ENCODE measurements at places on chromosomes 12 and 14.

DNA sequence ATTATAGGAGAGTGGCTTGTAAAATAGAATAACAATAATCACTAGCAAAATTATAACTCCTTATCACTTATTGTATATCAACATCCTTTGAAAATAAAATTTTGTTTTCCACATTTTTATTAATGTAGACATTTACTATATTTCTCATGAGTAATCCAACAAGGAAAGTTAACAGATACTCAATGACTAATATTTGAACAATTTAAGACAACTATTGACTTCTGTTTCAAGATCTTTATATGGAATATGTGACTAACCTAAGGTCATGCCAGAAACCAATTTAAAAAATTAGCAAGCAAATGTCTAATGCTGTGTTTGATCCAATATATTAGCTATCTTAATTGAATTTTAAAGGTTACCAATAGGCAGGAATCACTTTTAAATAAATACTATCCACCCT is 638.5 kb upstream of the FLRT2 start:
- no peak overlapping the region for H3K4me3 ChIP-seq
- no peaks in the 10 kb centered on the region for H3K4me1 ChIP-seq
- no peaks in the 10 kb centered on the region for H3K27me3 ChIP-seq
- H3K27ac ChIP-seq, result no peak overlapping the region
- no peaks in the 10 kb centered on the region for H3K36me3 ChIP-seq
- DNase-seq, result no peak

DNA sequence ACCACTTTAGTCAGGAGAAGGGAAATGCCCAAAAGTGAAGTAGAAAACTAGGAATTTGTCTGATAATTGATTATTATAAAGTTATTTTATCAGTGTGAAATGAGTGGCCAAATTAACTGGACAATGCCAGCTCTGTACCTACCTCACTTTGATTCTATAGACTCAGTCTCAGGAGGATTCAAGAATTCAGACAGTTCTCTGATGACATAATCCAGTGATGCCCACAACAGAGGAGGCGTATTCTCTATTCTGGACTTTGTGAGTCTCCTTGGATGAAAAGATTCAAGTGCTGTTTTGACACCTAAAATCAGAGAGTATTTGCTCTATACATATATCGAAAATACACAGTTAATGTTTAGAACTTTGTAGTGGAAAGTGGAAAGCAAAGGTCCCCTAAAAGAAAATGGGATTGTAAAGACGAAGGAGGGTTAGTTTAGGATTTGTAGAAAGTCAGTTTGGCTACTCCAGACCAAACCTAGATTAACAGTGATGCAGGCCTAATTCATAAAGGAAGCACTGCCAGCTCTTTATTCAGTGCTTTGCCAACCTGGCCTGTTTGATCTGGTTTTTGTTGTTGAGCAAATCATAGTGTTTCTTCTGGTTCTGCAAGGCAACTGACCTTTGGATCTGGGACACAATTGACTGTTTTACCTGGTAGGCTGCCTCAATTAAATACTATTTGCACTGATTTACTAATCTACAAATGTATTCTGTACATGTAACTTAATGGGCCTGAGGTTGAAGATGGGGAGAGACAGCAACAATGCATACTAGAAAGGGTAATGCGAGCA is 67.4 kb downstream of the DAD1 start:
- peaks cover 17% of the 10 kb centered on the region for H3K4me1 ChIP-seq
- no peak overlapping the region for H3K27ac ChIP-seq
- no peak for DNase-seq

DNA sequence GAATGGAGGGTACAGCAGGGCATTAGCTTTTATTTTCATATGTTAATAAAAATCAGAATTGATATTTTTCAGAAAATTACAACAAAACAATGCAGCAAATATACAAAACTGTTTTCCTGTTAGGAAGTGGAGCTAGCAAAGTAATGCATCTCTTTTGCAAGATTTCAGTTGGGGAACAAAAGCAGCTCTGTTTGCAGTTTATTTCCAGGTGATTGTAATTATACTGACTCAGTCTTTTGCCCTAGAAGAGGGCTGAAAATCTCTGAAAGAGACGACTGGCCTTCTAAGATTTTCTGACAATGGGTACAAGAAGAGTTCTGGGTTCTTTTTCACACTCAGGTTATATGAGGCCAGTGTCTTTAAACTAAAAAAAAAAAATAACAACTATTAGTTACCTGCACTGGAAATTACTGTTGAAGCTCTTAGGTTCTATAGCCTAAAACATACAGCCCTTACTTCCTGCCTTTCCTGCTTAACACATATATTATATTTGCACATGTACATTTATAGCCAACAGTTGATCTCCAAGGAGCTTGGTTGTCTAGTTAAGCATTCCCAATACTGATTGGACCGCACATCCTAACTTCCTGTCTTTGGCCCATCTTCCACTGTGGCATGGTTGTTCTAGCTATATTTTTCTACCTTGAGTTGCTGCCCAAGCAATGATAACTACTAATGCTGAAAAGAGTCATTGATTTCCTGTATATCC is 199.1 kb upstream of the KRR1 start:
- H3K27me3 ChIP-seq, result no peaks in the 10 kb centered on the region
- peak overlapping the region; percentile 16 for H3K4me3 ChIP-seq
- no peak overlapping the region for H3K27ac ChIP-seq

DNA sequence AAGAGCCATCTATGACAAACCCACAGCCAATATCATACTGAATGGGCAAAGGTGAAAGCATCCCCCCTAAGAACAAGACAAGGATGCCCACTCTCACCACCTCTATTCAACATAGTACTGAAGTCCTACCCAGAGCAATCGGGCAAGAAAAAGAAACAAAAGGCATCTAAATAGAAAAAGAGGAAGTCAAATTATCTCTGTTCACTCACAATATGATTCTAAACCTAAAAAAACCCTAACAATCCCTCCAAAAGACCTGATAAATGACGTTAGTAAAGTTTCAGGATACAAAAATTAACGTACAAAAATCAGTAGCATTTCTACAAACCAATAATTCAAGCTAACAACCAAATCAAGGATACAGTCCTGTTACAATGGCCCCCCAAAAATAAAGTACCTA is 26.9 kb downstream of the MDM1 start:
- no peaks in the 10 kb centered on the region for H3K27me3 ChIP-seq
- H3K27ac ChIP-seq, result no peak overlapping the region
- no peak overlapping the region for H3K4me3 ChIP-seq
- H3K36me3 ChIP-seq, result peaks cover 45% of the 10 kb centered on the region
- H3K4me1 ChIP-seq, result no peaks in the 10 kb centered on the region
- DNase-seq, result no peak

- no peak overlapping the region for H3K4me3 ChIP-seq
- H3K27ac ChIP-seq, result no peak overlapping the region
- DNase-seq, result no peak
- H3K36me3 ChIP-seq, result no peaks in the 10 kb centered on the region
- H3K4me1 ChIP-seq, result peaks cover 13% of the 10 kb centered on the region
Observed at GRCh38 chr14:75120541-75121291, 6.1 kb downstream of the NEK9 start.

Data from neural crest cell (in vitro differentiated cells).